Fibroblast of lung (primary cell): ENCODE measurements at places on chromosomes 5 and 9.

- DNase-seq, result no peak
These were observed 63.7 kb downstream of the CXXC5 start for GRCh38 chr5:139711906-139712224.

DNA sequence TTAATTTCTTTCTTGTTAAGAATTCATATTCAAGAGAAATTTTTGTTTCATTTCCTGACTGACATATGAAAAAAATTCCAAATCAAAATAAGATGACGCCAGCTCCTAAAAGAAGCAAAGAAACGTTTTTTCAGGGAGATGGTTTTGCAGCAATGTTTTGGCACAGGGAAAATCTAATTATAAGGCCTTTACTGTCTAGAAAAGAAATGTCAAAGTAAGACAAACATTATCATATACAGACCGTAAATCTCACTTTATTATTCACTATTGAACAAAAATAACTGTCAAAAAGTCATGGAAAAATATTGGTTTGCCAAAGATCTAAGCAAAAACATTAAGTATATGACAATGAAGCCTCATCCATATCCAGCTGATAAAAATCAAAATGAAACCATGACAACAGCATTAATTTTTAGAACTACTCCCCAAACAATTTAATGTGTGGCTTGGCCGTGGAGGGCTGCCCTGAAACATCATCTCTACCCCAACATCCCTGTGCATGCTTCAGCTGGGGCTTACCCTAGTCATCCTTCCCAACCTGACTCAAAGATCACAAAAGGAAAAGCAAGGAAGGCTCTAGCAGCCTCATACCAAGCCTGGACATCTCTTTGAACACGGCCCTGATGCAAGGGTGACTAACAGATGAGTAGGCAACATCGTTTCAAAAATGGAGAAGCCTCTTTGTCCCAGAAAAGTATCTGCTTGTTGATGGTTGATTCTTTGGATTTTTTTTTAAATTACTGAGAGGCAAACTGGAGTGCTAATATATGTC, 95.6 kb downstream of the ARSB start:
- DNase-seq, result peak; percentile 73

GRCh38 chr9:105073147-105073546, 145.2 kb upstream of the ABCA1 start:
- DNase-seq, result peak; percentile 85

DNA sequence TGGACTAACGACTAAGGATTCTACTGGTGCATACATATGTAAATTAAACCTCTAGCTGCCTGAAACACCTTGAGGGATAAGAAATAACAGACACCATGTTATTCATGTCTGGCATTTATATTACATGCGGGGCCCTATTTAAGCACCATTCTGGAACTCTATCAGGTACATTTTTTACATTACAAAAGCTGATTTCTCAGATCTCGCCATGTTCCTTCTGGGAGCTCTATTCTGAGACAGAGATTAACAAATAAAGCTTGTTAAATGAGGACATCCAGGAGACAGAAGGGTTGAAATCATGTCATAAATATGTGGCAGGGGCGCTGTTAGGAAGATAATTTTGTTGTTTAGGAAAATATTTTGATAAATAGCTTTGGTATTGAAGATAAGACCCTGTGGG, 93.4 kb upstream of the SLIT3 start:
- no peak for DNase-seq

- DNase-seq, result peak; percentile 61
These were observed 50.5 kb upstream of the TNFSF15 start for GRCh38 chr9:114856215-114856941.

- DNase-seq, result peak; percentile 54
These were observed 192.1 kb upstream of the RGMB start for GRCh38 chr5:98581112-98581997.

- no peak for DNase-seq
These were observed 224.5 kb upstream of the RFX3 start for GRCh38 chr9:3750321-3750720.

DNA sequence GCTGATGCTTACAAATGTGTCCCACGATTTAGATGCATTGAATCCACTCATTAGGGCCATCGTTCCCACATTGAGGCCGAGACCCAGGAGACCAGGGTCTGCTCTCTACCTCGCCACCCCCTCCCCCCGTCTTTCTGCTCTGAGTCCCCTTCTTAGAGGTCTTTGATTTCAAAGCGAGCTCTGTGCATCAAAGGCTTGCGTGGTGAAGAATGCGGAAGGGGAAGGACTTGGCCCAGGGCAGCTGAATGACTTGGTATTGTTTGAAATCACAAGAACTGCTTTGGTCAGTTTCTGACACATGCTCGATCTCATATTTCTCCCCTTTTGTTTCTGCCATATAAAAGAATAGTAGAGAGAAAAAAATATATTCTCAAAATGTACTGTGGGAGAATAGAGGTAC, 78.3 kb upstream of the IRX1 start:
- DNase-seq, result no peak

GRCh38 chr9:21988056-21988990, 5.9 kb downstream of the CDKN2A start:
- DNase-seq, result no peak

- no peak for DNase-seq
These were observed 5.6 kb upstream of the SPARC start for GRCh38 chr5:151692312-151692711.
